ENCODE measurements at places on chromosomes 13 and 19.

DNA sequence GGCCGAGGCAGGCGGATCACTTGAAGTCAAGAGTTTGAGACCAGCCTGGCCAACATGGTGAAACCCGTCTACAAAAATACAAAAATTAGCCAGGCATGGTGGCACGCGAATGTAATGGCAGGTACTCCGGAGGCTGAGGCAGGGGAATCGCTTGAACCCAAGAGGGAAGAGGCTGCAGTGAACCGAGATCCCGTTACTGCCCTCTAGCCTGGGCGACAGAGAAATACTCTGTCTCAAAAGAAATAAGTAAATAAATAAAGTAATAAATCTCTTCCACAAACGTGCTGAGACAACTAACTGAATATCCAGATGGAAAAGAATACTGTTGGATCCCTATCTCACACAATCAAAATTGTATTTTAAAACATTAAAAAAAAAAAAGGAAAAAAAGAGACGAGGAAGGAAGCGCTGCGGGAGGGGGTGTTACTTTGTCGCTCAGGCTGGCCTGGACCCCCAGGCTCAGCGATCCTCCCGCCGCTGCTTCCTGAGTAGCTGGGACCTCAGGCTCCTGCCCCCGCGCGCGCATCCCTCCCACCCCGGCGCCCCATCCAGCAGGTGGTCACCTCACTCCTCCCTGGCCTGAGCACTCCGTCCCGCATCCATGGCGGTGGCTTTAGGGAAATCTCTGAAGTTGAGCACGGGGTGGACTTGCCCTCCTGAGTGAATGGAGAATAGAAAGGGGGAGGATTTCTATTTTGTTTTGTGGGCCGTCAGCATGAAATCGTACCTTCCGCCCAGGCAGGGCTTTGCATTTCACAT, 628 bp upstream of the ZNF813 start:
- no peak for DNase-seq

DNA sequence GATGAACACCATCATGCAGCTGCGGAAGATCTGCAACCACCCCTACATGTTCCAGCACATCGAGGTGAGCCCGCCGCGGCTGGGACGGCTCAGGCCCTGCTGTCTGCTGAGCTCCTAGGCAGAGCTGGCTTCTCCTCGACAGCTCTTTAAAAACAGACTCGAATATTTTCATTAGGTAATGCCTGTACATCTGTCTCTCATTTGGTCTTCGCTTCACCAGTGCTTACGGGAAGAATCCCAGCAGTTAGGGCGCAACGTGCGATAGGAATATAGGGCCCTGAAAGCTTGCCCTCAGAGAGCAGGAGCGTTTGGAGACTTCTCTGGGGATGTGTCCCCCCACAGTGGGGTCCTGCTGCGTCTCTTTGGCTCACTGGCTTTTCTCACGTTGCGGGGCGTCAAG, 63.8 kb upstream of the LDLR start:
- peak; percentile 50 for DNase-seq

DNA sequence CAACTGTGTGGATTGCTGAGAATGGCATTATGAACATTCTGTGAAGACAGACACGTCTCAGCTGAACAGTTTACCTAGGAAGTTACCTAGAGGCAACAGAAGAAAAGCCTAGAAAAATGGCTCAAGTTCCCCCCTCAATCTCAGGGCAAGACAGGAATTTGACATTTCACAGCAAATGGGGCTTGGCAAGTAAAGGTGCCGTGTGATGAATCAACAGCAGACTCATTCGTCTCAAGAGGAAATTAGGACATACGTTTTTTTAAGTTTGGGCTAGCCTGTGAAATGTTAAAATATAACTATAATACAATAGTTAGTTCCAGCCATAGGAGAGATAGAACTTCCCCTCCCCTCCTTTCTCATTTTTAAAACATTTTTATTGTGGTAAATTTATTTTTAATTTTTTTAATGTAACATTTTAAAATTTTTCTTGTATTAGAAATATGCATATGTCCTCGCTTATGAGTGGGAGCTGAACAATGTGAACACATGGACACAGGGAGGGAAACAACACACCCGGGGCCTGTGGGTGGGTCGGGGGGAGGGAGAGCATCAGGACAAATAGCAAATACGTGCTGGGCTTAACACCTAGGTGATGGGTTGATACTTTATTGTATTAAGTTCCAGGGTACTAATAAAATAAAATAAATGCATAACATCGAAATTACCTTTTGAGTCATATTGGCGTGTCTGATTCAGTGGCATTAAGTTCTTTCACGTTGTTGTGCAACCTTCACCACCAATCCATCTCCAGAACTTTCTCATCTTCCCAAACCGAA, 116.0 kb downstream of the COL4A2 start:
- DNase-seq: no peak

DNA sequence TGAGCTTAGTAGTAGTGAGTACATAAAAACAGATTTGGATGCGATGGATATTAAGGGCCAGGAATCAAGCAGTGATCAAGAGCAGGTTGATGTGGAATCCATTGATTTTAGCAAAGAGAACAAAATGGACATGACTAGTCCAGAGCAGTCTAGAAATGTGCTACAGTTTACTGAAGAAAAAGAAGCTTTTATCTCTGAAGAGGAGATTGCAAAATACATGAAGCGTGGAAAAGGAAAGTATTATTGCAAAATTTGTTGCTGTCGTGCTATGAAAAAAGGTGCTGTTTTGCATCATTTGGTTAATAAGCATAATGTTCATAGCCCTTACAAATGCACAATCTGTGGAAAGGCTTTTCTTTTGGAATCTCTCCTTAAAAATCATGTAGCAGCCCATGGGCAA, 11.4 kb downstream of the CHAMP1 start:
- no peak for DNase-seq

GRCh38 chr13:20424949-20425348, 100.7 kb downstream of the CRYL1 start:
- peak; percentile 86 for DNase-seq

GRCh38 chr13:103517066-103517767, 451.0 kb upstream of the SLC10A2 start:
- no peak for DNase-seq

- no peak for DNase-seq
These were observed 2.7 kb upstream of the MAP2K7 start for GRCh38 chr19:7900931-7901330.

DNA sequence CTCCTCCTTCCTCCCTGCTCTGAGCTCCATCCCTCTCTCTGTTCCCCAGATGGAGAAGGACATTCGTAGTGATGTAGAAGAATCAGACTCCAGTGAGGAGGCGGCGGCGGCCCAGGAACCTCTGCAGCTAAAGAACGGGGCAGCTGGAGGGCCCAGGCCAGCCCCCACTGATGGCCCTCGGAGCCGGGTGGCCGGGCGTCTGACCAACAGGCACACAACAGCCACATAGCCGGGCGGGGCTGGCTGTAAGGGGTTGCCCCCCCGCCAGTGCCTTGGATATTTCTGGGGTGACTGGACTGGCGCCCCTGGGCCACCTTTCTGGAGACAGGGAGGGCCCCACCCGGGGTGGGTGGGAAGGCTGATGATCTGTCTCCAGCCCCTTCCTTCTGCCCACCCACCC, 46.3 kb downstream of the CD320 start:
- DNase-seq: no peak

GRCh38 chr13:39803156-39803555, 147.7 kb downstream of the COG6 start:
- no peak for DNase-seq

DNA sequence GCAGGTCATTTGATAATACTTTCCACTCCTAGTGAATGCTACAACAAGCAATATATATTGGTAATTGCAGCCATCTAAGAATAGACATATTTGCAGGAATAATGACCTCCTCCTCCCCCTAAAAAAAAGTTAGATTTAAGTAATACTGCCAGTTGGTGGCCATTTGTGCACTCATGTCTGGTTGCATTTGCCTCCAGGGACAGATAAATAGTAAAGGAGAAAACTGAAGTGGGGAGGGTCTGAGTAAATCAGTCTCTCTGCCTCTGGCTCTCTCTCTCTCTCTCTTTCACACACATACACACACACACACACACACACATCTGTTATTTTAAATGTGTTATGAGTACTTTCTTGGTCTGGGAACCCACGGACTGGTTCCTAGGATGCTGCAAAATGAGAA, 125.5 kb upstream of the UQCRFS1 start:
- no peak for DNase-seq

- DNase-seq: peak; percentile 70
These were observed at the start of gene SLITRK1 for GRCh38 chr13:83881917-83882605. SLITRK1 (minus strand) TSS chr13:83882474; CDS start chr13:83881507, 967 bp downstream.

GRCh38 chr13:25945596-25945995, 106.2 kb downstream of the SHISA2 start:
- peak; percentile 55 for DNase-seq

GRCh38 chr13:105612541-105612940, 922.9 kb downstream of the EFNB2 start:
- no peak for DNase-seq

GRCh38 chr19:16442386-16443276, 29.1 kb downstream of the EPS15L1 start:
- no peak for DNase-seq

DNA sequence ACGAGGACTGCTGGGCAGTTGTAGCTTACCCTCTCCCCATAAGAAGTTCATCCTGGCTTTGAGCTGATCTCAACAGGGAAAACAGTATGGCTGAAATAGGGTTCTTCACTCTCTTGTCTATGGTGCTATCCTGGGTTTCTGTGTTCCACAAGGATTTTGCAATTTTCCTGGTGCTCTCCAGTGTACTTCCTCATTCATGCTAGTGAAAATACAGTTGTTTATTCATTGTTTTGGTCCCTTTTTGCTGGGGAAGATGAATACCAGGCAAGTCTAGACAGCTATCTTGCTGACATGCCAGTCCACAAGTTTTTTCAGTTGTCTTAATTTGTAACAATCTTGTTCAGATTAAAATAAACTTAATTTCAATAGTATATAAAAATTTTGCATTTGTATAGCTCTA, 306.5 kb downstream of the DLEU7 start:
- DNase-seq: no peak

- DNase-seq: peak; percentile 81
These were observed 2.7 kb downstream of the COL5A3 start for GRCh38 chr19:10007371-10008183.

All from fibroblast of skin of right quadriceps (primary cell).